ENCODE measurements at places on chromosomes 13 and 19. TPM values are rescaled to one million over a fixed set of nuclear protein-coding genes. Genes with fewer than 3 reads are reported as not detected.

Gene HRC
- 0.61 TPM for total RNA-seq

Gene OXGR1
- total RNA-seq: 0.54 TPM

Gene DLL3
- not detected for total RNA-seq

Gene CKM
- not detected for total RNA-seq

Gene PSG6
- not detected for total RNA-seq

GRCh38 chr19:45469945-45470761 is 2.4 kb downstream of the FOSB start:
- H3K4me3 ChIP-seq: peak overlapping the region; percentile 65
- H3K36me3 ChIP-seq: no peaks in the 10 kb centered on the region
- H3K4me1 ChIP-seq: peaks cover 34% of the 10 kb centered on the region
- DNase-seq: no peak
- H3K27me3 ChIP-seq: no peaks in the 10 kb centered on the region
- peak overlapping the region; percentile 90 for H3K27ac ChIP-seq

GRCh38 chr13:93147298-93147645 is 79.3 kb upstream of the GPC6 start:
- DNase-seq: no peak
- no peaks in the 10 kb centered on the region for H3K27me3 ChIP-seq
- no peak overlapping the region for H3K27ac ChIP-seq
- H3K4me3 ChIP-seq: no peak overlapping the region
- no peaks in the 10 kb centered on the region for H3K36me3 ChIP-seq

DNA sequence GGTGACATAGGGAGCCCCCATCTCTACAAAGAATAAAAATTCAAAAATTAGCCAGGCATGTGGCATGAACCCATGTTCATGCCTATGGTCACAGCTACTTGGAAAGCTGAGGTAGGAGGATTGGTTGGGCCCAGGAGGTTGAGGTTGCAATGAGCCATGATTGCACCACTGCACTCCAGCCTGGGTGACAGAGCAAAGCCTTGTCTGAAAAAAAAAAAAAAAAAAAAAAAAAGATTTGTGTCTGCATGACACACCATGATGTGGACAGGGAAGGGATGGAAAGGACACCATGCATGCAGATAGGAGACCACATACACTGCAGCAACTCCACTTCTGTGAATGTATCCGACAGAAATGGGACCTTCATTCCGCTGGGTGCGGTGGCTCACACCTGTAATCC is 34.0 kb upstream of the HOMER3 start:
- H3K36me3 ChIP-seq: no peaks in the 10 kb centered on the region
- no peak for DNase-seq
- H3K27ac ChIP-seq: no peak overlapping the region
- H3K27me3 ChIP-seq: no peaks in the 10 kb centered on the region
- peaks cover 29% of the 10 kb centered on the region for H3K4me1 ChIP-seq
- no peak overlapping the region for H3K4me3 ChIP-seq

DNA sequence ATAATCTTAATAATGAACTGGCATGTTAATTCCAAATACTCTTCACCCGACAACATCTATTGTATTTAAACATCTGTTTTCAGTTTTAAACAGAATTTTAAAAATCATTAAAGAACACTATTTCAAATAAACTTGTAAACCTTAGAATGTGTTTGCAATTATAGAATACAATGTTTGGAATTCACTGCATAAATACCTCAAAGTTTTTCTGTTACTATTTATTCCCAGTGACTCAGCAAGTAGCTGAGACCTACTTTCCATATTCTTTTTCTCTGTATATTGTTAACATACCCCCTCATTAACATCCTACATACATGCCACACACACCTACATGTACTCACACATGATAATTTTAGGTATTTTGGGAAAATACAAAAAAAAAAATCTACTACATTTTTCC is 1134.3 kb downstream of the SLITRK1 start:
- DNase-seq: no peak
- H3K27me3 ChIP-seq: no peaks in the 10 kb centered on the region
- no peaks in the 10 kb centered on the region for H3K4me1 ChIP-seq
- H3K36me3 ChIP-seq: no peaks in the 10 kb centered on the region
- H3K4me3 ChIP-seq: no peak overlapping the region
- H3K27ac ChIP-seq: no peak overlapping the region

GRCh38 chr19:48644839-48645619 is 958 bp downstream of the CA11 start:
- H3K27ac ChIP-seq: peak overlapping the region; percentile 92
- no peak overlapping the region for H3K4me3 ChIP-seq
- peaks cover 23% of the 10 kb centered on the region for H3K4me1 ChIP-seq
- peak; percentile 84 for DNase-seq
- H3K36me3 ChIP-seq: no peaks in the 10 kb centered on the region

DNA sequence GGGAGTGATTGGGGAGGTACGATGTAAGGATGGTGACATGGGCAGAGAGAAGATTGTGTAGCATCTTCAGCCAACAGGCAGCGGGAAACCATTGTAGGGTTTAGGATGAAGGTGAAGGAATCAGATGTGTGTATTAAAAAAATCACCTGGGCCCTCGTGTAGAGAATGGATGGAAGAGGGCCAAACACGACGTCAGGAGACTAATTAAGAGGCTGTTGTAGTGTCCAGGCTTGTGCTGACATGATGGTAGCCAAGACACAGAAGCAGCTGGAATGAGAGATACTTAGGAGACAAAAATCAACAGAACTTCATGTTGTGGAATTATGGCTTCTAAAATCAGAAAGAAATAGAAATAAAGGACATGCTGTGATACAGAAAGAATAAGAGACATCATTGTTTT is 41.2 kb upstream of the ARGLU1 start:
- no peaks in the 10 kb centered on the region for H3K36me3 ChIP-seq
- H3K4me3 ChIP-seq: no peak overlapping the region
- no peak for DNase-seq
- H3K27ac ChIP-seq: no peak overlapping the region
- no peaks in the 10 kb centered on the region for H3K4me1 ChIP-seq

GRCh38 chr13:112959206-112959605 is 9.8 kb upstream of the MCF2L start:
- no peak overlapping the region for H3K4me3 ChIP-seq
- H3K27ac ChIP-seq: peak overlapping the region; percentile 86
- H3K4me1 ChIP-seq: peaks cover 7% of the 10 kb centered on the region
- no peaks in the 10 kb centered on the region for H3K36me3 ChIP-seq
- no peaks in the 10 kb centered on the region for H3K27me3 ChIP-seq
- DNase-seq: no peak

GRCh38 chr13:78323848-78324247 is 279.5 kb downstream of the POU4F1 start:
- no peak overlapping the region for H3K4me3 ChIP-seq
- no peaks in the 10 kb centered on the region for H3K27me3 ChIP-seq
- H3K4me1 ChIP-seq: no peaks in the 10 kb centered on the region
- no peaks in the 10 kb centered on the region for H3K36me3 ChIP-seq

DNA sequence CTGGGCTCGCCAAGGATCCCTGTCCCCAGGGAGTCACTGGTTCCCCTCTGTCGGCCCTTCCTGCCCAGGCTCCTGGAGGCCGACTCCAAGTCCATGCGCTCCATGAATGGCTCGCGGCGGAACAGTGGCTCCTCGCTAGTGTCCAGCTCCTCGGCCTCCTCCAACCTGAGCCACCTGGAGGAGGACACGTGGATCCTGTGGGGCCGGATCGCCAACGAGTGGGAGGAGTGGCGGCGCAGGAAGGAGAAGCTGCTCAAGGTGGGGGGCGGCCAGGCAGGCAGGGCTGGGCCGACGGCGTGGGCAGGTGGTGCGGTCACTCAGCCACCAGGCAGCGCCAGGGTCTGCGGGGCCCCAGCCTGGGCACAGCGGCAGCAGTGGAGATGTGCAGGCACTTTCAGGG is 17.6 kb downstream of the EVI5L start:
- no peaks in the 10 kb centered on the region for H3K27me3 ChIP-seq
- no peaks in the 10 kb centered on the region for H3K36me3 ChIP-seq
- peak; percentile 81 for DNase-seq
- no peaks in the 10 kb centered on the region for H3K4me1 ChIP-seq
- no peak overlapping the region for H3K4me3 ChIP-seq

DNA sequence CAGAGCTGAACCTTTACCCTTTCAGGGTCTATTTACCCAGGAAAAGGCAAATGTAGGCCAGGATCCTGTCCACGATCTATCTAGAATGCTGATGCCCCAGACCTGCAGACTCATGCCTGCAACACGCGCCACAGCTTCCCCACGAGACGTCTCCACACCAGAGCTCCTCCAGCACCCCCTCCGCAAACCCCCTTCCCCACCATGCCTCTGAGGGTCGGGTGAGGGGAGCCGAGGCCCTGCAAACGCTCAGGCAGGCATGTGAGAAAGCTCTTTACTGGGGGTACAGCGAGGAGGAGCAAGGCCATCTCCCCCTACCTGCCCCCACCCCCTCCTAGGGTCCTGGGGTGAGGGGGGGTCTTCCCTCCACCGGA is 8.9 kb downstream of the DYRK1B start:
- H3K27me3 ChIP-seq: no peaks in the 10 kb centered on the region
- H3K36me3 ChIP-seq: peaks cover 40% of the 10 kb centered on the region
- peak overlapping the region; percentile 81 for H3K27ac ChIP-seq
- no peak for DNase-seq

- no peaks in the 10 kb centered on the region for H3K36me3 ChIP-seq
- no peak for DNase-seq
- no peaks in the 10 kb centered on the region for H3K27me3 ChIP-seq
- no peak overlapping the region for H3K27ac ChIP-seq
- no peaks in the 10 kb centered on the region for H3K4me1 ChIP-seq
These were observed 2801.9 kb downstream of the PCDH9 start for GRCh38 chr13:64428196-64428595.

DNA sequence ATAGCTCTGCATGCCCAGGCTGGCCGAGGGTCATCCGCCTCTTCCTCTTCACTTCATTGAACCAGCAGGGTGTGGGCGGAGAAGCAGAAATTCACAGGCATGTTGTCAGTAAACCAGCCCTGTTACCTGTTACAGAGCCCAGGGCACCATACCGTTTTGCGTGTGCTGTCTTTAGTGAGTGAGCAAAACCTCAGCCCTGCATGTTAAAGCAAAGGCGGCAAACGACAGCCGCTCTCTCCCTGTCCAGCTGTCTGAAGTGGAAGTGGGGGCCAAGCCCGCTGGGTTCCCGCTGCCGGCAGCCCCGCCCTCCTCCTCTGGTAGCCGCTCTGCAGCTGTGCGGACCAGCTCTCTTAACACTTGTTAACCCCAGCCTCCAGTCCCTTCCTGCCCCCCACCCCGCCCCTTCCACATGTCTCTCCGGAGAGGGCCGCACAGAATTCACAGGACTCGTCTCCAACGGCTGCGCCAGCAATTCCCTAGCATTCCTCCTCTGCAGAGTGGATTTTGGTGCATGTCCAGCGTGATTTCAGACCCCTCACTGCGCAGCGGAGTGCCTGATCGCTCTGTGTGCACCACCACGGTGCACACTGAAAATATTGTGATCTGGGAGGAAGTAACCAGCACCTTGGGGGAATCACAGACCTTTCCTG is 12.7 kb downstream of the KLHL26 start:
- peak; percentile 88 for DNase-seq
- peaks cover 25% of the 10 kb centered on the region for H3K4me1 ChIP-seq
- no peaks in the 10 kb centered on the region for H3K27me3 ChIP-seq
- H3K4me3 ChIP-seq: peak overlapping the region; percentile 15
- H3K36me3 ChIP-seq: no peaks in the 10 kb centered on the region

- no peak overlapping the region for H3K4me3 ChIP-seq
- no peaks in the 10 kb centered on the region for H3K36me3 ChIP-seq
- H3K4me1 ChIP-seq: no peaks in the 10 kb centered on the region
- DNase-seq: no peak
- no peak overlapping the region for H3K27ac ChIP-seq
- H3K27me3 ChIP-seq: no peaks in the 10 kb centered on the region
These were observed 55.8 kb upstream of the KCTD15 start for GRCh38 chr19:33740811-33741396.

DNA sequence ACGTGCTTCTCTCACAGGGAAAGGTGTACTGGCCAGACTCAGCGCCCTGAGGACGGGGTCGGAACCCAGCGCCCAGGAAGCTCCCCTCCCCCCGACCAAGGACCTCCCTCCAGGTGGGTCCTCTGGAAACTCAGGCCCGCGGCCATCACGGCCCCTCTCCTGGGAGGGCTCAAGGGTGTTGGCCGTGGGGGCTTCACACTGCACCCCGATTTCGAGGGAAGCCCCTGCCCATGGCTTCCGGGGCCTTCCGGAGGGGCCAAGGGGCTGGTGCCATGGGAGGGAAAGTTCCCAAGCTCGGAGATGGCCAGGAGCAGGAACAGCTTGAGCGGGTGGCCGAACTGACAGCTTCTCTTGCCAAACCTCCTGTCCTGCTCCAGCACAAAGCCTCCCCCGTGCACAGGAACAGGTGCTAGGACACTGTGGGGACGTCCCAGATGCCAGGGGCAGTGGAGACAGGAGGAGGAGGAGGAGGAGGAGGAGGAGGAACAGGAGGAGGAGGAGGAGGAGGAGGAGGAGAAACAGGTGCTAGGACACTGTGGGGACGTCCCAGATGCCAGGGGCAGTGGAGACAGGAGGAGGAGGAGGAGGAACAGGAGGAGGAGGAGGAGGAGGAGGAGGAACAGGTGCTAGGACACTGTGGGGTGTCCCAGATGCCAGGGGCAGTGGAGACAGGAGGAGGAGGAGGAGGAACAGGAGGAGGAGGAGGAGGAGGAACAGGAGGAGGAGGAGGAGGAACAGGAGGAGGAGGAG is 10.0 kb downstream of the SBNO2 start:
- no peak for DNase-seq
- H3K36me3 ChIP-seq: no peaks in the 10 kb centered on the region
- H3K27me3 ChIP-seq: no peaks in the 10 kb centered on the region
- peaks cover 37% of the 10 kb centered on the region for H3K4me1 ChIP-seq
- peak overlapping the region; percentile 66 for H3K27ac ChIP-seq

DNA sequence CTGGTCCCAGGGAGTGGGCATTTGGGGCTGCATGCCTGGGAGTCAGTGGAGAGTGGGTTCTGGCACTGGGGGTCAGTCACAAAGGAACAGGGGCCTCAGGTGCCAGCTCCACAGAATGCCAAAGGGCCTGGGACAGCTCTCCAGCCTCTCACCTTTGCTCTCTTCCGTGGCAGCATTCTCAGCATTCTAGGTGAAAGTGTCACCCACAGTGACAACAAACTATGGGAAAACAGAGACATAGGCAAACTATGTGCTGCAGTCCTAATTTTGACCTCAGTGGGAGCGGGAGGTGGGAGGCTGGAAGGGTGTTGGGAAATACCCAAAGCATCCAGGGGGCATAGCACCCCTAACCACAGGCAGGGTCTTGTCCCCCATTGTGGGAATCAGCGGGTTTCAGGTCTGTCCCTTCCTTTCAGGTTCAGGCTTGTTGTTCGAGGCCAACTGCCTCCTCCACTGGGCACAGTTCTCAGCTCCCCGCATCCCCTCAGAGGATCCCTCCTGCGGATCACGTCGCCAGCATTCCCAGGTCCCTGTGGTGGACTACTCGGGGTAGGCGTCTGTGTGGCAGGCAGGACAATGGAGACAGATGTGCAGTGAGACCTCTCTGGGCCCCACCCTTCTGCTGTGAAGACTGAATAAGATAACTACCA is 52.4 kb downstream of the TSHZ3 start:
- DNase-seq: no peak
- no peaks in the 10 kb centered on the region for H3K36me3 ChIP-seq
- no peaks in the 10 kb centered on the region for H3K4me1 ChIP-seq
- H3K4me3 ChIP-seq: no peak overlapping the region

GRCh38 chr19:39810424-39810823 is 23.5 kb downstream of the DYRK1B start:
- no peak overlapping the region for H3K27ac ChIP-seq
- no peaks in the 10 kb centered on the region for H3K36me3 ChIP-seq
- H3K27me3 ChIP-seq: no peaks in the 10 kb centered on the region
- no peaks in the 10 kb centered on the region for H3K4me1 ChIP-seq
- DNase-seq: no peak
- no peak overlapping the region for H3K4me3 ChIP-seq

Data from upper lobe of left lung (tissue), 6 donors.